Cortex of kidney (tissue), 1 donor: ENCODE measurements at places on chromosomes 5 and 9.

DNA sequence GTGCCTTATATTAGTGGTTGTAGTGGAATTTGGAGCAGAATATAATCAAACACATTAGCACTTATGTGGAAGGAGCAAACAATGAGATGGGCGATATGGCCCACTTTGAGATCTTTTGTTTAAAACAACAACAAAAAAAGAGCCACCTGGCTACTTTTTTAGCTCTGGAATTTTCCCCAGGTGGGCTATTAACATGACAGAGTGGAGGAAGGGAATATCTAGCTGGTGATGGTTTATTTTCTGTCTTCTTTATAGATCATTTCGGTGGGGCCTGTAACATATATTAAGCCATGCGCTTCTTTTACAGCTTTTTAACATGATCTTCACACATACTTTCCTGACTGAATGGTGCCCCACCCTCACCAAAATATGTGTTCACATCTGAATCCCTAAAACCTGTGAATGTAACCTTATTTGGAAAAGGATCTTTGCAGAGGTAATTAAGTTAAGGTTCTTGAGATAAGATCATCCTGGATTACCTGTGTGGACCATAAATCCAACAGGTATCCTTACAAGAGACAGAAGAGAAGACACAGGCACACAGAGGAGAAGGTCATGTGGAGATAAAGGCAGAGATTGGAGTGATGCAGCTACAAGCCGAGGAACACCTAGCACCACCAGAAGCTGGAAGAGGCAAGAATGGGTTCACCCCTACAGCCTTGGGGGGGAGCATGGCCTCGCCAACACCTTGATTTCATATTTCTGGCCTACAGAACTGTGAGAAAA, 16.6 kb upstream of the ENTREP1 start:
- no peak for DNase-seq

GRCh38 chr5:154038261-154038706, 426 bp downstream of the FAM114A2 start:
- no peak for DNase-seq

- DNase-seq, result no peak
These were observed 141.4 kb downstream of the AOPEP start for GRCh38 chr9:94867842-94868312.

DNA sequence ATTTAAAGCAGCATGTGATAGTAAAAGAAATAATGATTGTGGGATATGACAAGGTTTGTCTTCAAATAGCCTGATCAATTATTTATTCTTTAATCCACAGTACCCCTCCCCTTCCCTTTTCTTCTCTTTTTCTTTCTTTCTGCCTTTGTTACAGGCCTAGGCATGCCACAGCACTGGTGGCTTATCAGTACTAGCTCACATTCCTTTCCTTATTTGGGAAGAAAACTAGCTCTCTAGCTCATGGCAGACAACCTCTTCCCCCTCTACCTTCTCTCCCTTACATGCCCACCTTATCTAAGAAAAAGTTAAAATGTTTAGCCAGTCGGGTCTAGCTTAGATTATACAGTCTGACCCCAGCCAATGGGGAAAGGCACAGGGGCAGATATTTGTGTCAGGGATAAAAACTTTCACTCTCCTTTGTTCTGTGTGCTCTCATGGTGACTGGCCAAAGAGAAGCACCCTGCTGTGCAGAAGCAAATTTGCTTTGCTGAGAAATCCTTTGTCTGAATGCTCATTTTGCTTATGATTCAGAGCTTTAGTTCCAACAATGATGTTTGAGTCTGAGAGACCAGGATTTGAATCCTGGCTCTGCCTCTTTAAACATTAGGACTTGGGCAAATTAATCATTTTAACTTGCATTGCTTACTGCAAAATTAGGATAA, 75.8 kb upstream of the CDH12 start:
- no peak for DNase-seq

- DNase-seq, result no peak
These were observed 30.5 kb upstream of the ZSWIM6 start for GRCh38 chr5:61301341-61302199.

DNA sequence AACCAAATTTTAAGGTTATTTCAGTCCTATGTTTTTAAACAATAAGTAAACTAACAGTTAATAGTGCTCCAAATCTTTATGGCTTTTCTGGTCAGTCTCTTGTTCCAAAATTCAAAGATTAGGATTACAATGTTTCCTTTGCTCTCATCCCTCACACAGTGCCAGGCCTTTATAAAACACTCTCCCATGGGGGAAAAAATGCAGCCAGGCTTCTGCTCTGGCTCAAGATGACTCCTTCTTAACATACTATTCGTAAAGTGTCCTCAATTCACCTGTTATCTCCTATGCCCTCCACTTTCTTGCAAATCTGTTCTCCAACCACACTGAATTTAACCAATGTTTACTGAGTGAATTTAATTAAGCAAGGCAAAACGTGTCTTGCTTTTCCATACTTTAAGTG, 1.4 kb downstream of the CEP120 start:
- DNase-seq, result no peak

- DNase-seq, result no peak
These were observed 18.1 kb downstream of the YTHDC2 start for GRCh38 chr5:113531481-113532159.

GRCh38 chr5:14365831-14366430, 215.7 kb upstream of the OTULINL start:
- DNase-seq, result no peak

DNA sequence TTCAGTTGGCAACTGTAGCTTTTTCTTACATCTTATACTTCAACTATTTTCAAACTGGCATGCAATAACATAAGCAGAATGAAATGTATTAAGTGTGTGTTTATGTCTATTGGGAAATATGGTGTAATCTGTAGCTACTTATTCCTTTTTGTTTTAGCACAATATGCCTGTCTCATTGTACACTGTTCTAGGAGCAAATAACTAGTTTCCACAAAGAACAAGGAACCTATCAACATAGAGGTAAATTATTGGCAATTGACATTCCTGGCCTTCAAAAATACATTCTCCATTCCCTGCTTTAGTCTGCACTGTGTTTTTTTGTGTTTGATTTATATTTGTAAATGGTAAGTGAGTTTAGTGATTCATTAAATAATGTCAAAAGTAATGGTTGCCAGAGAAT, 75.7 kb downstream of the FBXL7 start:
- DNase-seq, result no peak

DNA sequence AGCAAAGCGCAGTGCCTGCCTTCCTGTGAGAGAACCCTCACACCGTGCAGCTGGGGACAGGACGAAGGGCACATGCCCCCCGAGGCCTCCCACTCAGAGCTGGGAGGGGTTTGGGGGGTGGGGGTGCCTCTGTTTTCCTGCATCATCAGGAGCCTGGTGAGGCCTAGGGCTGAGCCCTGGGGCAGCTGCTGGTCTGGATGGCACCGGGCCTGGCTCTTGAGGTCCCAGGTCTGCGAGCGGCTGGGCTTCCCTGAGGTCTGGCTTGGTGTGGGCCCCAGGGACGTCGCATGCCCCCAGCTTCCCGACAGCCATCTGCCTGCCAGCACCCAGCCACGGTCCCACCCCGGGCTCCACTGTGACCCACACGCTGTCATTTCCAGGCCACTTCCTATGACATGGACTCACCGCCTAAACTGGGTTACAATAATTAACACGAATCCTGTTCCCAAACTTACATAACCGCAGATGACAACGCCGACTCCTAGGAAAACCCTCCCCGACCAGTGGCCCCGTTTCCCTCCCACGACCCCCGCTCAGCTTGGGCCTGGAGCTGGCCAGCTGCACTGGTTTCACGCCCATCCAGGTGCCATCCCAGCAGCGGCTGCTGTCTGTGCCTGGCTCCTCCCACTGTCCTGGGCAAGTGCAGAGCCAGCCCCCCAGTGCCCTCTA, 8.7 kb downstream of the NACC2 start:
- no peak for DNase-seq

DNA sequence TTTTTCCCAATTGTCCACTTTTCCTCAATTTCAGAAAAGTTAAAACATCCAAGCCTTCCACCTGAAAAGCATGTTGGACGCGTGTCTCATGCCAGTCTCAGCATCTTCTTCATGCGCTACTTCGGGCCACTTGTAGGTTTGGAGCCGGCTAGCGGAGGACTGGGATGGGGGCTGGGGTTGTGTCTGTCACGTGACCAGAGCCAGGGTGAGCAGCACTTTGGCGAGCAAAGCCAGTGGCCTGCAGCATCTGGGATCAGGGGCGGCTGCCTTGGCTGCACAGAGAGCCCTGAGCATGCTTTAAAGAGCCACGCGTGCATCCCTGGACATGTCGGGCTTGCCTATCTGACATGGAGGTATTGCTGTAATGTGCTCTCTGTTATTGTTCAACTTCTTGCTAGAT, 41.2 kb downstream of the SLC6A3 start:
- DNase-seq, result no peak

DNA sequence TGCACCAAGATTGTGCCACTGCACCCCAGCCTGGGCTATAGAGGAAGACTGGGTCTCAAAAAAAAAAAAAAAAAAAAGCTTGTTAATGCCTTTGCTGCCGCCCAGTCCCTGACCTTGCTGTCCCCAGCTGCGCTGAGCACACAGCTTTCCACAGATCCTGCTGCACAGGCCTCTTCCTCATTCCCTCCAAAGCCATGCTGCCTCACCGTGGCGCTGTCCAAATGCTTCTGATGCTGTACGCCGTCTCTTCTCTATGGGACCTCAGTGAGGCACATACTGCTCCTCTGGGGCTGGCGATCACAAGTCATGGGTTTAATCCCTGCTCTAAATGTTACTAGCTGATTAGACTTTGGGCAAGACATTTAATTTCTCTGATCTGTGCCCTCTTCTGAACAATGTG, 234.1 kb downstream of the FBXL7 start:
- DNase-seq, result no peak

DNA sequence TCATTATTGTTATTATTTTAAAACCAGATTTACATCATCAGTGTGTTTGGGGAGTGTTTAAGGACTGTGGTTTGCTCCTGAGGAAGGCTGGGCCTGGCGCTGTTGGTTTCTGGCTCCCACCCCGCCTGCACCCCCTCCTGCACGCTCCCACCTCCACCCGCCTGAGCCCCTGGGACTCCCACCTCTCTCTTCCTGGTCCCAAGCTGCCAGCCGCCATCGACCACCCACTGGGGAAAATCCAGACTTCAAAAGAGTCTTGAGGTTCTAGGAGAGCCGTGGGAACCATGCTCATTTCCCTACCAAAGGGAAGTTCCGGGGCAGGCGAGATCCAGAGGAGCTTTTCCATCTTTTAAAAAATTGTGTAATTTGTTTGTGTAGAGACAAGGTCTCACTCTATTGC, 35.0 kb upstream of the FUBP3 start:
- DNase-seq, result no peak

- no peak for DNase-seq
These were observed 305.4 kb downstream of the TLR4 start for GRCh38 chr9:118009614-118010013.

DNA sequence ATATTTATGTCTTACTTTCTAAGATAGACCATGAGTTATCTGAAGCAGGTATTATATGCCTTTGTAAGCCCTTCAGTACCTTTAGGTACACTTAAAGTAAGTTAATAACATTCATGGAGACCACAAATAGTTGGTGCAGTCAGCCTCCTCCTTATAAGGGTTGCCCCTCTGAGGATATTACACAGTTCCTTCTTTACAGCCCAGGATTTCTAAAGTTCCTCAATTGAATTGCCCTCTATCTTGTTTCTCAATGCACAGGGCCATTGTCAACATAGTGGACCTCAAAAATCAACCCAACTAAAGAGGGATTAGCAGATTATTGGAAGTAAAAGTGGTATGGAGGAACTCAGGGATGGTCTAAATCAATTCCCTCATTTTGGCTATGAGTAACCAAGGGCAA, 50.3 kb downstream of the HMHB1 start:
- DNase-seq, result no peak
